RWPE2 (cell line): ENCODE measurements at places on chromosomes 4 and X.

DNA sequence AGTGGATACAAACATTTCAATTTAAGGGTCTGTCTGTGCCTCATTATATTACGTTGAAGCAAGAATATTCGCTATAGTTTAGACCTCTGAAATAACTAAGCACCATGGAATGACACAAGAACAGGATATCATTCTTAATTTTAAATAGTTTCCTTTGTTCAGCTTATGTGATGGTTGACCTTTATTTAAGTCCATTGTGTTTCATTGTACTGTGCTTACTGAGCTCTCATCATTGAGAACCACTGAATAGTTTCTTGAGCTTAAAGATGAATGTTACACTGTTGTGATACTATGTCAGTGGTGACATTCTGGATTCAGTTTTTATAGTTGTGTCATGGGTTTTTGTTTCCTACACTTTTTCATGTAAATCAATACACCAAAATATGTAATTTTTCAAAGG is 239.3 kb downstream of the RPA4 start:
- no peak for DNase-seq

- no peak for DNase-seq
Measured at GRCh38 chr4:38857354-38858096, 908 bp upstream of the TLR6 start.

DNA sequence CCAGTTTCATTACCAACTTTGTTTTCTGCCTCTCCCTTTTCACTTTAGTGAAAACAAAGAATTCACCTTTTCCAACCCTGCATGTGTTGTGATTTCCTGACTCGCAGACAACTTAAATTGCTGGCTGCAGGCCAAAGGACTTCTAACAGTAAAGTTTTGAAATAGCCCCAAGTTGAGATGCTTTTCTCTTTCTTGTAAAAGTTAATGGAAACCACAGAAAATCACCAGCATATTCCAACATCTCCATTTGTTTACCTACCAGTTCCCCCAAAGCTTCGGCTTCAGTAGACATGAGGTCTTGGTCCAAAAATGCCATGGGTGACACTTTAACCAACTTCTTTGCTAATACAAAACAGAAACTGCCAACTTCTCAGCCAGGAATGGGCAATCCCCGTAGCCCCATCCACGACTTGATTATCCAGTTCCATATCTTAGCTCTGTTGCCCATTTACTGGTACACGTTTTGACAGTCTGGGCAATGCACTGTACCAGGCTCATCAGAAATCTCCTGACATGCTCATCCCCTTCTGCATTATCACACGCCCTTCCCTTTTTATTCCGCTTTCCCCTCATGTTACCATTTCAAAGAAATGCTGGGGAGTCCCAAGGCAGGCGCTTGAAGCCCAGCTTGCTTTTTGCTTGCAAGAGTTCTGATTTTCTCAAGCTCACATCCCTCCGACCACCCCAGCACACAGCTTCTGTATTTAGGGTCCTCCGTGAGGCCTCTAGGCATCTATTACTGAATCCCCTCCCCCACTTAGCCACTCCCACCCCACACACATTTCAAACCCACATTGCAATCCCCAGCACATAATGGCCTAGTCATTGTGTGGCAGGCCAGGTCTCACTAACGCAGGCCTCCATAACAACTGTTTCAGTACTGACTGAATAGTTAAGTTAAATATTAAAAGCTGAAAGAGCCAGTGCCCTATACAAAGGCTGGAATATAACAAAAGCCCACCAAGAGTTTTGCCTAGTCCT is 137.9 kb upstream of the S100G start:
- no peak for DNase-seq

DNA sequence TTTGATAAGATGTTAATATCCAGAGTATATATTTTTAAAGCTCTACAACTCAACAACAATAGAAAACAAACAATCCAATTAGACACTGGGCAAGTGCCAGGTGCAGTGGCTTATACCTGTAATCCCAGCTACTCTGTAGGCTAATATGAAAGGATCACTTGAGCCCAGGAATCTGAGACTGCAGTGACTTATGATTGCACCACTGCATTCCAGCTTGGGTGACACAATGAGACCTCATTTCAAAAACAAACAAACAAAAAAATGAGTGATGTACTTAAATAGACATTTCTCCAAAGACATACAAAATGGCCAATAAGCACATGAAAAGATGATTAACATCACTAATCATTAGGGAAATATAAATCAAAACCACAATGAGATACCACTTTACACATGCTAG is 356.8 kb upstream of the PCDH10 start:
- DNase-seq, result no peak

DNA sequence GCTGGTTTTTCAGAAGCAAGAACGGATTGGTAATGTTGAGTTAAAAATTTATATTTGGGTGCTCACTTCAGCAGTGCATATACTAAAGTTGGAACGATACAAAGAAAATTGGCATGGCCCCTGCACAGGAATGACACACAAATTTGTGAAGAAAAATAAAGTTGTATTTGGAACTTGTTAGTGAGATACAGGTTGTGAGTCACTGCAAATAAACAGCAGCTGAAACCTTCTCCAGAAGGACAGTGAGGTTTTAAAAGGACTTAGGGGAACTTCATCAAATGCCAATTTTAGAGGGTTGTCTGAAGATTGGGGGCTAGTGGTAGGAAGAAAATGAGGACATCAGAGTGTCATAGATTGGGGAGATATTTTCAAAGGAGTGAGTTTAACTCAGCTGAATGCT is 79.7 kb upstream of the ELOVL6 start:
- no peak for DNase-seq
